Esophagus mucosa (tissue), 1 donor: ENCODE measurements at places on chromosomes 16 and 17.

DNA sequence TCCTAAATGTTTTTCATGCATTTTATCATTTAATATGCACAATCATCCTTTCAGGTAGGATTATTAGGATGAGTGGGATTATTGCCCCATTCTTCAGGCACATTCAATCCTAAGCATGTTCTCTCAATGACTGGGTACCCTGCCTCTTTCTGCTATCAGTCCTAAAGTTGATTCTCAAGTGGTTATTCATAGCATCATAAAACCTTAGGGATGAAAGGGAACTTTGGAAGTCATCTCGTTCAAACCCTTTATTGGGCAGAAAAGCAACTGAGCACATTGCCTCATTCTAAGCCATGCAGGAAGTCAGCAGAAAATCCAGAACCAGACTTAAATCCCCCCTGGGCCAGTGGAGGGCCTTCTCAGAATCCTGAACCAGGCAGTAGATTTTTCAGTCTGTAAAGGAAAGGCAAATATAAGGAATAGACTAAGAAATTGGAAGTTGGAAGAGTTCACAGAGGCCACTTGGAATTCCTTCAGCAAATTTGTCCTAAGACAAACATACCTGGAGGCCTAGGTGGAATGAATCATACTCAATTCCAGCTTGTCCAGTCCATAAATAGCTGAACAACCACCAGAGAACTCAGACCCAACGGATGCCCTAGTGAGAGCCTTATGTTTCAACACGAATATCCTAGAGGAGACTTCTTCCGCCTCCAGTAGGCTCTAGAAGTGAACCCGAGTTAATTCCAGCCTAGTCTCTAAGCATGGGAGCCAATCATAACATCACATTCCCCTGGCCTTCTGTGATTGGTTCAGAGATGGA, 62.7 kb downstream of the IRX6 start:
- ATAC-seq, result peak; percentile 51

DNA sequence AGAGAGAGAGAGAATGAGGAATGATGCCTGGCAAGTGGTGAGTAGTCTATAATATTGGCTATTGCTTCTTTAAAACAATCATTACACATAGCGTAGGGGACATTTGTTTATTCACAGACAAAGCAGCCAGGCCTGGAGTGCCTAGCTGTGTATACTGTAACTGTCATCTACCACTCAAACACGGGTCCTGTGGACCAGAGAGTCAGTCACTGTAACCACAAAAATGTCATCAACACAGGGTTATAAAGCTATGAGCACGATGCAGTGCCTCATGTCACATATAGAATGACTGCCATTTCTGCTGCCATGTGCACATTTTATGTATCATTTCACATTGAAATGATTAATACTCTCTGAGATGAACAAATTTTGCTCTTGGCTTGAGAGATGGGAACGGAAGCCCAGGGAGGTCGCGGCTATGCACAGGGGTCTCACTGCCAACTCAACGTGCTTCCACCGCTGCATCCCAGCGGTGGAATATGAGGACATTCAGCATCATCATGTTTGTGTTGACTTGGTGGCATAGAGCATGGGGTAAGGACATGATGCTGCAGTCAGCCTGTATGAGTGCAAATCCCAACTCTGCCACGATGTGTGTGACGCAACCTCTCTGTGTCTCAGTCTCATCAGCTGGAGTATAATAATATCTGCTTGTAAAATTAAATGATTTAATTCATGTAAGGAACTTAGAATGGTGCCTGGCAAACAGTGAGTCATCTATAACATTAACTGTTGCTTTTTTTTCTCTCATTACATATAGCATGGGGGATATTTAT, 3.3 kb downstream of the MT1H start:
- ATAC-seq, result no peak

DNA sequence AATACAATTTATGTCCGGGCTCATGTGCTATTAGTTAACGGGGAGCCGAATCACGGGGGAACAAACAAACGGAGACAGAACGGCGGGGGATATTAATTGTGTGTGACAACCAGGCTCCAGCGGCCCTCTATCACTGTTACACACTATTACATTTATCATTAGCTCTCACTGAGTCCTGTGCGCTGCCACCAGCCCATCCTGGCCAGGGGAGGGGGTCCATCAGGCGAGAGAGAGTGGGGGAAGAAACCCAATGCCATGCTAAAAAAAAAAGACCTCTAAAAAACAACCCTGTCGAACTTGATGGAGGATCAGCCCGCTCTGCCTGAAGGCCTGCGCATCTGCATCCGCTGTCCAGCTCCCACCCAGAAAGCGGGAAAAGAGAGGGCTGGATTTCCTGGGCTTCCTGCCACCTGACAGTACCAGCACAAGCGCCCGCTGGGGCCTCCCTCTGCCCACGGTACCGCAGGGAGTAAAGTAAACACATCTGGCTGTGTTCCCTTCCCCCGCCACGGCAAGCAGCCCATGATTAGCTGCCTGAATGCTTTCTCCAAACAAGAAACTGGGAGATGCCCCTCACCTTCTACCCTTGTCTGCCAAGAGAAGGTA, 41.7 kb downstream of the PIPOX start:
- ATAC-seq, result no peak

GRCh38 chr16:85879975-85880831, 18.8 kb upstream of the IRF8 start:
- no peak for ATAC-seq
